ENCODE measurements at places on chromosomes 16 and 17. TPM values are rescaled to one million over a fixed set of nuclear protein-coding genes. Genes with fewer than 3 reads are reported as not detected.
A peak's percentile ranks its signal among the peaks of the same experiment; 100 is the strongest.

- no peak for DNase-seq
Observed at GRCh38 chr16:28910086-28911031, 14.7 kb downstream of the RABEP2 start.

- DNase-seq: no peak
Observed at GRCh38 chr16:76276745-76277438, at the start of gene CNTNAP4. Gene CNTNAP4, plus strand, starts transcription at chr16:76277401. Its CDS starts 262 bp downstream, at chr16:76277663.

The EVPLL gene
- 0.90 TPM for total RNA-seq

GRCh38 chr16:56849690-56850680 is 15.0 kb upstream of the SLC12A3 start:
- no peak for DNase-seq

GRCh38 chr17:62671553-62671952 is 44.1 kb downstream of the MRC2 start:
- DNase-seq: no peak

- no peak for DNase-seq
Observed at GRCh38 chr16:30187556-30187865, 4.1 kb downstream of the CORO1A start.

GRCh38 chr17:64406321-64407200 is 15.9 kb upstream of the PECAM1 start:
- DNase-seq: no peak

The CD300LB gene
- total RNA-seq: not detected

- DNase-seq: peak; percentile 70
Observed at GRCh38 chr17:39225959-39226683, 376 bp upstream of the STAC2 start.

GRCh38 chr17:67753026-67753425 is 35.3 kb downstream of the NOL11 start:
- no peak for DNase-seq

The SOX9 gene
- 3.2 TPM for total RNA-seq

The ZSCAN10 gene
- total RNA-seq: not detected

DNA sequence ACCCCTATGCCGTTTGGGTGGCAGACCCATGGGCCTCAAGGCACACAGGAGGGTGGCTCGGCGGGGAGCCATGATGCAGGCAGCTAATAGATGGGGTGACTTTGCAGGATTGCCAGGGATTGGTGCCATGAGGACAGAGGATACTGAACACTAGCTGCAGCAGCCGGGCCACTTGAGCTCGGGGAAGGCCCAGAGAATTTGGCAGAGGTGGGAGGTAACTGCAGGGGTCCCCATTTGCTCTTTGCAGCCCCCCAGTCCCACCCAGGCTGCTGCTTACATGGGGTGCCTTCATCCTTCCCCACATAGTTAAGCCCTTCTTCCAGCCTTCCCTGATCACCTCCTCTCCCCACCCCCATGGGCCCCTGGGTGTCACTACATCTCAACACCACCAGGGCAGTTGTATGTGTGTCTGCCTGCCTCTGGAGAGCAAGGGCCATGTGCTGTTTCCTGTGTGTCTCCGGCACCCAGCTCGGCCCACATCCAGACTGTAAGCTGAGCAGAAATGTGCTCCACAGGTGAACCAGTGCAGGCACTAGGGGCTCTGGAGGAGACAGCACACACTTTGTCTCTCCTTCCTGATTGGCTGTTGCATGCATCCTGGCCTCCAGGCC is 52.0 kb downstream of the SREBF1 start:
- DNase-seq: no peak

DNA sequence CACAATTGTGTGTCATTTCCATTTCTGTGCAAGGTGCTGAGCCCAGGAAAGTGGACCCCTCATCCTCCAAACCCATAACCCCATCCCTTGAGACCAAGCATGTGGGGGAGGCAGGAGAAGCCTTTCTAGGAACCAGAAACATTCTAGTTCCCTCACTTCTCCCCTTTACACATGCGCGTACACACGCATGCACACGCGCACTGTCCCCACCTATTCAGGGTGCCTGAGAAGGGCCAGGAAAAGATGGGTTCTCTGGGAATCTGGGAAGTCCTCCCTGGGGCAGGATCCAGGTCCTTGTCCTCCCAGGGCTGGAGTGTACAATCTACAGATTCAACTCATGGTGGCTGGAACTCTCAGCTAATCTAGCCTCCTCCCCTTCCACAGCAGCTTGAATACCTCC is 2.4 kb downstream of the PPY start:
- no peak for DNase-seq

The NACA2 gene
- total RNA-seq: not detected

- DNase-seq: no peak
Observed at GRCh38 chr17:74773414-74773813, 2.7 kb downstream of the NAT9 start.

DNA sequence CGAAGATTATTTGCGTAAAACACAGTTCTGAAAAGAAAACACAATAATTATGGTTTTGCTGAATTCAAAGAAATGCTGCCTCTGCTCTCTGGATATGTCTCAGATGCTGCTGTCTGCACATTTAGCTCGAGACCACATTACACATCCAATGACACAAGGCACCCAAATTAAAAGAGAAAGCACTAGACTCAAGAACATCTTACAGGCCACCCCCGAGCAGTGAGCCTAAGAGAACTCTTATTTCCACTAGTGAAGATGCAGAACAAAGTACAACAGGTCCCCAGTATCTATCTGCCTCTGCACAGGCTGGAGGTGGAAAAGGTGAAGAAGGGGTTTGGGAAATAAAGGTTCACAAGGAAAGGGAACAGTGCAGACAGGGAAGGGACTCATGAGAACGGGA is 33.5 kb downstream of the GRB2 start:
- no peak for DNase-seq

The CLDN6 gene
- not detected for total RNA-seq

DNA sequence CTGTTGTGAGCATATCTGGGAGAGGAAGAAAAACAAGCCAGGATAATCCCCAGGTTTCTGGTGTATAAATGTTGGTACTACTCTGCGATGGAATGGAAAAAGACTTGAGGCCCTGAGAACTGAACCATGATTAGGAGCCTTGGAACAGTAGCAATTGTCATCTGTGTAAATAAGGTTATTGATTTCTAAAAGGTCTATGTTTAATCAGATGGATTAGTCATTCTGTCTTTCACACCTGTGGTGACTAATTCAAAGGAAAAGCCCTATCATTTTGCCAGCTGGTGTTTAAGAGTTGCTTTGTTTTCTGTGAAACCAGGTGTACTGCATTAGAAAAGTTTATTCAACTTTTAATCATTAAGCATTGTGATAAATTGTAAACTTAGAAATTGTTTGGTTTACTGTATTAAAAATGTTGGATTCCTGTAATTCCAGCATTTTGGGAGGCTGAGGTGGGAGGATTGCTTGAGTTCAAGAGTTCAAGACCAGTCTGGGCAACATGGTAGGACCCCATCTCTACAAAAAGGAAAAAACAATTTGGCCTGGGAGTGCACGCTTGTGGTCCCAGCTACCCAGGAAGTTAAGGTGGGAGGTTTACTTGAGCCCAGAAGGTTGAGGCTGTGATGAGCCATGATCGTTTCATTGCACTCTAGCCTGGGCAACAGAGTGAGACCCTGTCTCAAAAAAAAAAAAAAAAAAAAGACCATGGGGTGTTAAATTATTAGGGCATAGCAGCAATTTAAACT is 29.0 kb upstream of the KPNB1 start:
- DNase-seq: no peak

The MAP3K3 gene
- total RNA-seq: 40.5 TPM

DNA sequence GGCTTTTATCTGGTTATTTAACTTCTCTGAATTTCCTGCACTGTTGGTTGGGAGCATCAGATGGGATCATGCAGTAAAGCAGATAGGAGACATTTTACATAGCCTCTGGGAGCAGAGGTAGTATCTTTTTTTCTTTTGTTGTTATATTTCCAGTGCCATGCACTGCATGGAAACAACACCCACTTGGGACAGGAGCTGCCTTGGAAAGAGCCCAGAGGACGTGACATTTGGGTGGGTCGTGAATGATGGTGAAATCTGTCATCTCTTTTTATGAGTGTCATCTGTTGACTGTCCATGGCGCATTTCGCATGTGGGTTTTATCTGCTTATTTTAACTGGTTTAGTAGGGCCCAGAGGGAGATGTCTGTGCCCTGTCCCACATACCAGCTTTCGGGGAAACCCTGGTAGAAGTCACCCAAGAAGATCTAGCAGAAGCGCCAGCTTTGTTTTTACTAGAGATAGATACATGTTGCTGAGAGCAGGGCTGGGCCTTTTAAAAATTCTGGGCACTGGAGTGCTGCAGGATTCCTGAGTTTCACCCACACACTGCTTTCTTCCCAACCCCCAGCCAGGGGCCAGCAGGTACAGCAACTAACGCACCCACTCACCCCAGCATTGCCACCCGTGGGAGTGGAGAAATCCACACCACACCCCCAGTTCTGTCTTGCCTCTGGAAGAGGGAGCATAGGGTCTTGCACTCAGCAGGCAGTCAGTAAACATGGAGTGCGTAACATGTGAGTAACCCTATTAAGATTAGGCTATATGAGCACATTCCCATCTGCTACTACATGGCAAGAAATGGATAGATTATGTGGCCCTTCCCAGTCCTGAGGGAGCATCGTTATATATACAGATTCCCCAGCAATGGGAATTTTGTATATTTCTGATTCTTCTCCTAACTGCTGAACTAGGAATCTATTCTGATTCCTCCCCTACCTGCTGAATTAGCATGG is 8.4 kb upstream of the TERF2 start:
- DNase-seq: no peak

- no peak for DNase-seq
Observed at GRCh38 chr17:36942631-36943125, 5.4 kb downstream of the LHX1 start.

GRCh38 chr17:6654841-6655731 is 3.5 kb downstream of the C17orf100 start:
- DNase-seq: no peak

DNA sequence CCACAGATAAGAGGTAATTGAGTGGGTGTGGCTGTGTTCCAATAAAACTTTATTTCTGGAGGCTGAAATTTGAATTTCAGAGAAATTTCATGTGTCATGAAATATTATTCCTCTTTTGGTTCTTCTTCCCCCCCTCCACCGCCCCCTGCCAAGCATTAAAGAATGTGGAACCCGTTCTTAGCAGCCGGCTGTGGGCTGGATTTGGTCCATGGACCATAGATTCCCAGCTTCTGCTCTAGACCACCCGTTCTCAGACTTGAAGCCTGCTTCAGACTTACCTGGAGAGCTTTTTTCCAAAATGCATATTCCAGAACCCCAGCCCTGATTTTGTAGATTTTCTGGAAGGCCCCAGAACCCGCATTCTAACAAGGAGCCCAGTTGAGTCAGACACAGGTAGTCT is 15.1 kb upstream of the LASP1NB start:
- DNase-seq: no peak

DNA sequence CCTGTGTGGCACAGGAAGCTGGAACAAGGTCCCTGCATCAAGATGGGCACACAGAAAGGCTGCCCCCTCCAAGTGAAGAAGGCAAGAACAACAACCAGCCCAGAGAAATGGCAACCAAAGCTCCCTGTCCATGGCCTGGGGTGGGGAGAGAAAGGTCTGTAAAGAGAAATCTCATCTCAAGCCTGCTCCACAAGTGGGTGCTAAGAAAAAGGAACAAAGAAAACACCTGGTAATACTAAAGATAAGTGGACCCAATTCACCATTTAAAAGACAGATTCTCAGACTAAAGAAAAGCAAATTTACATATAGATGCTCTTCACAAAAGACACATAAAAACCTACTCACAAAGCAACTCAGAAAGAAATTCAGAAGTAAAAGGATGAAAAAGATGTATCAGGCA is 107.4 kb downstream of the PARN start:
- no peak for DNase-seq

DNA sequence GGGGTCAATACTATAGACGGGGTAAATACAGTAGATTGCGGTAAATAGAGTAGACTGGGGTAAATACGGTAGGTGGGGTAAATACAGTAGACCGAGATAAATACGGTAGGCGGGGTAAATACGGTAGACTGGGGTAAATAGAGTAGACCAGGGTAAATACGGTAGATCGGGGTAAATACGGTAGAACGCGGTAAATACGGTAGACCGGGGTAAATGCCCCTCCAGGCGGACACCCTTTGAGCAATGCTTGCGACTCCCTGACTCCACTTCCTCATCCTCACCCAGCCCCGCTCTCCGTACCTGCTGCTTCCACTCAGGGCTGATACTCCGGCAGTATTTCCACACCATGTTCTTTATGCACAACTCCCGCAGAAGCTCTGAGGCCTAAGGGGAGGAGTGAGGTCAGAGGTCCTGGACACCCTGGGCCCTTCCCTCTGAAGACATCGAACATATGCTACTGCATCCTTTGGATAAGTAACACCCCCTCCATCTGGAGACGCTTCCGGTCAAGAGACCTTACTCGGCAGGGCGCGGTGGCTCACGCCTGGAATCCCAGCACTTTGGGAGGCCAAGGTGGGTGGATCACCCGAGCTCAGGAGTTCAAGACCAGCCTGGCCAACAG is 13.3 kb upstream of the CRK start:
- DNase-seq: no peak

DNA sequence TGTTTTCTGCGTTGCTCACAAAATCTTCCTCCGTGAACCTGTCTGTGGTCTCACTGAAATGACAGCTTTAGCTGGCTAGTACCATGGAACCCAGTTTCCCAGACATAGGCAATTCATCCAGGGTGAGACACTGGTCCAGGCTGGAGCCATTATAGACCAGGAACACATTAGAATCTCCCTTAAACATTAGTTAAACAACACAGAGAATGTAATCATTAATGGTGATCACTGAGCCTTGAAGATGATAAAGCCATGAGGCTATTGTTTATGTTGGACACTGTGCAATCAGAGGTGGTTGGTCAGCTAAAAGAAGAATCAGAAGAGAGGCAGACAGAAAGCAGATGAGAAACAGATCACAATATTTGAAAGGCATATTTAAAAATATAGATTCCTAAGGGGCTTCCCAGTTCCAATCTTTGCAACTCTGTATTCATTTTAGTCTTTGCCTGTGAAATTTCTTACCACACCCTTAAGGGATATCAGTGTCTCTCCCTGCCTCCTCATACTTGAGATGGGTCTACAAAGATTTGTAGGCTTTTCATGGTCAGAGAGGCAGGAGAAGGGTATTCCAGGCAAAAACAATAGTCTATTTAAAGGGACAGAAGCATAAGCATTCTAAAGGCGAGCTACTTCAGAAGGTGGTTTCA is 317.9 kb downstream of the MAP2K6 start:
- DNase-seq: no peak

DNA sequence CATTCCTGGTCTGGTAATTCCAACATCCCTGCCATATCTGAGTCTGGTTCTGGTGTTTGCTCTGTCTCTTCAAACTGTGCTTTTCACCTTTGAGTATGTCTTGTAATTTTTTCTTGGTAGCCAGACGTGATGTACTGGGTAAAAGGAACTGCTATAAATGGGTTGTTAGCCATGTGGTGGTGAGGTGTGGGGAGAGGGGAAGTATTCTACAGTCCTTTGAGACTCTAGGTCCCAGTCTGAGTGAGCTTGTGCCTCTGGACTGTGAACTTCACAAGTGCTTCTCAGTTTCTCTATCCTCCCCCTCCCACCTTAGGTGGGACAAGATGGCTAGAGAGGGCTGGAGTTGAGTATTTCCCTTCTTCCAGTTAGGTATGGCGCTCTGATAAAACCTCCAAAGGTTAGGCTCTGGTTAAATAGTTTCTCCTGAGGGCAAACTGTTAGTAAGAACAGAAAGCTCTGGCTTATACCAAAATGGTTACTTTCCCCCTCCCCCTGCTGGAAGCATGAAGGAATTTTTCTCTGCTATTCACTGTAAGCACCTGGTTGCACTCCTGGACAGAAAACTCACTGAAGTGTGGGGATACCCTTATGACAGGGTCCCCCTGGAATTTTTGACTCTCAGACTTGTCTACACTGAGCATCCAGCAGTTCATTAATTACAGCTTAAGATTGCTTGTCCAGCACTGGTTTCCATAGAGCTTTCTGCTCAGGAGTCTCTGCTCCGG is 87.8 kb downstream of the MARCHF10 start:
- no peak for DNase-seq

Data from urinary bladder (tissue), 4 donors.